Fibroblast of skin of left biceps (primary cell): ENCODE measurements at places on chromosomes 6 and 20.

DNA sequence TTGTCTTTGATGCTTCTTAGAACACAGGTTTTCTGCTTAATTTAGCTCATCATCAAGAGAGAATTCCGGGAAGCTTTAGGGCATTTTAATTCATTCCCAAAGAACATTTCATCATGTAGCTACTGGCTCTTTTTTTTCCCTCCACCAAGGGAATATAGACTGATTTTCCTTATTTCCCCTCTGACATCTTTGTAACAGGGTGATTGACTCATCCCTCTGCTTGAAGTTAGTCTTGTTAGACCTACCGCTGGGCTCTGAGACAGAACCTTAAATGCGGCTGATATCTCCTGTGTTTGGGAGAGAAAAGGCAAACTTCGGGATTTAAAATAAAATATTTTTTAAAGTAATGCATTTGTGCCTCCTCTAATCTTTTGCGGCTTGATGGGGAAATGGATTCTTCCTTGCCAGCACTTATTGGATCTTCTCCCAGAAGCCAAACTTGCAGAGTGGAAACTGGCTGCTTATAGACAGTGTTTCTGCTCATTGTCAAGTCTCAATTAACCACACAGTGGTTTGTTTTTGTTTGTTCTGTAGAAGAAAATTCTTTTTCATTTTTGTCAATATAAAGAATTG lies 272.7 kb upstream of the PLCB4 start:
- no peak for DNase-seq

DNA sequence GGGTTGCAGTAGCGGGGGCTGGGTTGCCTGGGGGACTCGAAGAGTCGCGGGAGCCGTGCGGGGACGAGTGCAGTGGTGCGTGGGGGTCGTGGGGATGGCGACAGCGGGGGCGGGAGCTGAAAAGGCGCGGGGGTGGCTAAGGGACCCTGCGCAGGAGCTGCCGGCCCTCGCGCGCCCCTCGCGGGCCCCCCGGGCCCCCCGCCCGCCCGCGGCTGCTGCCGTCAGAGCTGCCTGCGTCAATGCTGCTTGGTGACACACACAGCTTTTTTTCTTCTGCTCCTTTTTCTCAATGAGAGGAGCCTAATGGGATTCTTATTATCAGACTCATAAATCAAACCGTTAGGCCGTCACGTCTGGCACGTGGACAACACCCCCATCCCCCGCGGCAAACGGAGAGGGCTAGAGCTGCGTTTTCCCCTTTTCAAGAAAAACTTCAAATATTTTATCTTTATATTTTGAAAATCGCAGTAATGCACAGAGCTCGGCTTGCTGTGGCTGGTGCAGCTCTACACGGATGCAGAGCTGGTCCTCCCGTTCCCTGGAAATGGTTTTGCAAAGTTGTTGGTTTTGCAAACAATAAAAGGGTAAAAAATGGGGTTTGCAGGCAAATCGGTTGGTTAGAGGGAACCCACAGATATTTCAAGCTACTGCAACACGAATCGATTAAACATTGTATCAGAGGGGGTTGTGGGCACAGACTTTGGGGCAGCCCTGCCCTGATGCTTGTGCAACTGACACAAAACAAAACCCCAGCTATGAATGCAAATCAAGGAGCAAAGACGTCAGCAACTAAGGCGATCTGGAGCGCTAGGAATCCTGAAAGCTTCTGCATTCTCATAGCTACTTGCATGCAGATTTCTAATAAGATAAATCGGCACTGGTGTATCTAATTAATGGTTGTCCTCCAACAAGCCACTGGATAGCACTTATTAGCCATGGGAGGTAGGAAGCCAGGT lies 161.4 kb downstream of the TBXT start:
- peak; percentile 80 for DNase-seq

DNA sequence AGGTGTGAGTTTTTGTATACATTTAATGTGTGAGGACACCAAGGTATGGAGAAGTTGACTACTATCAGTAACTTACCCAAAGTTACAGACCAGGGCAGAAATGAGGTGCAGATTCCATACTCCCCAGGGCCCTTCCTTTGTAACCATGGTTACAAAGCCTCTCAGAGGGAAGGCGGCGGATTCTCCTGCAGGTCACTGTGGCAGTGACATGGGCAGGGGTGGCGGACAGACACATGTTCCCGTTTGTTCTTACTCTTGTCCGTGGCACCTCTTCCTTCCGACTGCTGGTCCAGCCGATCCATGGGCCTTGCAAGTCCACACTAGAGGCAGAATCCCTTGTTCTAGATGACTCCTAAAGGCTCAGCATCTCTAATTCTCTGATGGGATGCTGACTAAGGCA lies 43.0 kb downstream of the PDYN start:
- DNase-seq: no peak

DNA sequence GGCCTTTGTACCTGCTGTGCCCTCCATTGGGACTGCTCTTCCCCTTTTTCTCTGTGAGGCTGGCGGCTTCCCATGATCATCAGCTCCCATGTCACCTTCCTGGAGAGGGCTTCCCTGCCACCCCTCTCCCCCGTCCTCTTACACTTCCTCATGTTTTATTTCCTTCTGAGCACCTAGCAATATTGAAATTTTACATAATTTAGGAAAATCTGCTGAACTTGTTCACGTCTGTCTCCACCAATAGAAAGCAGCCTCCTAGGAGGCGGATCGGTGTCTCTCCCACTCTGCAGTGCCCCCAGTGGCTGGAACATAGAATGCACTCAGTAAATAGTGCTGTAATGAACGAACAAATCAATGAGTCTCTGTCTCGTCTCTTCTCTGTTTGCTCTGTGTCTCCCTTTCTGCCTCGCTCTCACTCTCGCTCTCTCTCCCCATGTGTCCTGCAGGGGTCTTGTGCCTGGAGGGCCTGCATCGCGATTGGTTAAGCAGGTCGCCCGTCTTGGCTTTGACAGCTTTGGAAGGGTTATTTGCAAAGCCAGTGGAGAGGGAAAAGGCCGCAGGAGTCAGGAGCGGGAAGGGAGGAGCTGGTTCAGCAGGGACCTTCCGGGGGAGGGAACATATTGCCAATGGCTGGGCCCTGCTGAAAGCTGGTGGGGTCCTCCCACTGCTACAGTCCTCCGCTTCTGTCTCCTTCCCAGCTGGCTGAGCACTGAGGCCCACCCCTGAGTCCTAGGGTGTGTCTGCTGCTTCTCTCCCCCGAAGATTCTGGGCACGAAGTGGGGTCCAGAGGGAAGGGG lies 12.1 kb upstream of the OCSTAMP start:
- peak; percentile 15 for DNase-seq

- no peak for DNase-seq
Observed at GRCh38 chr20:40717343-40717865, 28.4 kb upstream of the MAFB start.
